ENCODE measurements at places on chromosomes 13 and 19.

DNA sequence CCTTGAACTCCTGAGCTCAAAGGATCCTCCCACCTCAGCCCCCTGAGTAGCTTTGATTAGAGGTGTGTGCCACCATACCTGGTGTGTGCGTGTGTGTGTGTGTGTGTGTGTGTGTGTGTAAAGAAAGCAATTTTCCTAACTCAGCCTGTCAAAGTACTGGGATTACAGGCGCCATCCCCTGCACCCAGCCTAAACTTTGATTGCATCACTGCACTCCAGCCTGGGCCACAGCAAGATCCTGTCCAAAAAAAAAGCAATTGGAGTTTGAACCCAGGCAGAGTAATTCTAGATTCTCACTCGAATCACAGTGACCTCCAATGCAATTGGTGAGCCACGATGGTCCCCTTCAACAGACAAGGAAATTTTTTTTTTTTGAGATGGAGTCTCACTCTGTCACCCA, 29.1 kb downstream of the NLRP12 start:
- DNase-seq = no peak

DNA sequence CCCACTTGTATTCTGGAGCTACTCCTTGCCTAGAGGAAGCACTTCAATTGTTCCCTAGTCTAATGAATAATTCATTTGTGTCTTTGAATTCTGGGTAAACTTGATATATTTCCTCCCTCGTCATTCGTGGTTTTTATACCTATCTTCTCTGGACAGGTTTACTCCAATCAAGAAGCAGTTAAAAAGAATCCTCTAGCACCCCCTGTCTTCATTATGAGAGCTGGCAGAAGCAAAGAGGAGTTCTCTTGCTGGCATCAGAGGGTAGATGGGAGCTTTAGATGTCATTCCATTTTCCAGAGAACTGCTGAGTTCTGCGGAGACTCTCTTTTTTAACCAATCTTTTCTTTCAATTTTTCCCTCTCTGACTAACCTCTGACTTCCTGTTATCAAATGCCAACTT, 627.7 kb downstream of the FGF9 start:
- no peak for DNase-seq

- DNase-seq = no peak
Measured at GRCh38 chr13:50609011-50609410, 234.5 kb downstream of the DLEU7 start.

GRCh38 chr19:55149078-55150003, at the start of gene TNNT1:
TSS of gene TNNT1 (minus strand) at chr19:55149206. CDS start at chr19:55147157, 2,049 bp downstream.
- no peak for DNase-seq

- no peak for DNase-seq
Measured at GRCh38 chr19:47187797-47188196, 43.2 kb downstream of the BBC3 start.

GRCh38 chr13:62113179-62113578, 697.5 kb upstream of the PCDH20 start:
- DNase-seq = no peak

DNA sequence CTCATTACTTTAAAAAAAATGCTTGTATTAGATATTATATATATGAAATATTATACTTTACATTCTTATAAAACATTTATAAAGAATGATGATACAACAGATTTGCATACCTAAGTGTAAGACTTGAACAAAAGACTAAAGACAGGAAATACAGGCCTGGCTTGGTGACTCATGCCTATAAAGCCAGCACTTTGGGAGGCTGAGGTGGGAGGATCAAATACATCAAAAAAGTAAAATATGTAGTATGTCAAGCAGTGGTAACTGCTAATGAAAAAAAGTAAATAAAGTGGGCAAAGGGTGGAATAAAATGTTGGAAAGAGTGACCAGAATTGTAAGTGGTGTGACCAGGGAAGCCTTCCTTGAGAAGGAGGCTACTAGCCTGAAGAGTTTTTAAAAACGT, 133.7 kb downstream of the GGACT start:
- peak; percentile 50 for DNase-seq

DNA sequence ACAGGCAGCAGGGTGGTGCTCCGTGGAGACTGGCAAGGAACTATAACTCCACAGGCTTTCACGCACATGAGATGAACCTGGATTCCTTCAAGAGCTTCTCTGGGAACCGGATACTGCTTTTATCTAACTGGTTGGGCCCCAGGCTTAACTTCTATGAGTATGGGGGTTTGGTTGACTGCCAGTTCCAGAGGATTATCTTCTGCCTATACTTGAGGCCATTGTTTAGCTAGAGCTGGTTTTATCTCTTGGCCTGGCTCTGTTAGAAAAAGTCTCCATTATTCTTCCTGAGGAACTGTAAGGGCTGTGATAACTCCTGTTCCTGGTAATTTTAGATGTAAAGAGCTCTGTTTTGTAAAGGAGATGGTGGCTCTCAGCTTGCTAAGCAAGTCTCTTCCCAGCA, 40.9 kb downstream of the ZNF846 start:
- no peak for DNase-seq

- peak; percentile 42 for DNase-seq
Measured at GRCh38 chr13:111262281-111262680, 58.2 kb upstream of the TEX29 start.

- DNase-seq = no peak
Measured at GRCh38 chr13:71454509-71454908, 412.5 kb downstream of the DACH1 start.

DNA sequence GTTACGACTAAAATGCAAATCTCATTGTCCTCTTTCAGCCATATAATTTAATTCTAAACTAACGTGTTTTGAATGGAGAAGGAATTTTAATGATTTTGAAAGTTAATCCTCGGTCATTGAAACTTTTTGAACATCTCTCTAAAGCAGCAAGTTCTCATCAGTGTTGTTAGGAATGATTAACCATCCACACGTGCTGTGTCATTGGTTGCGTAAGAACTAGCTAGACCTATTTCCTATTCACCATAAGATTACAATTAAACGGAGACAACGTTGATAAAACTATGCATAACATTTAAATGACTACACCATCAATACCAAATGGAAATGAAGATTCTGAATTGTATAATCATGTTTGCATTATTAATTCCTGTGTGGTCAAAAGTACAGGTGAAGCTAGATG, 155.6 kb upstream of the IRS2 start:
- DNase-seq = no peak
